ENCODE measurements at places on chromosomes 16 and 17.

- peak; percentile 78 for DNase-seq
Measured at GRCh38 chr17:83050651-83051395, 28.6 kb upstream of the METRNL start.

GRCh38 chr17:36657763-36658490 lies 56.5 kb downstream of the MRM1 start:
- peak; percentile 6 for DNase-seq

DNA sequence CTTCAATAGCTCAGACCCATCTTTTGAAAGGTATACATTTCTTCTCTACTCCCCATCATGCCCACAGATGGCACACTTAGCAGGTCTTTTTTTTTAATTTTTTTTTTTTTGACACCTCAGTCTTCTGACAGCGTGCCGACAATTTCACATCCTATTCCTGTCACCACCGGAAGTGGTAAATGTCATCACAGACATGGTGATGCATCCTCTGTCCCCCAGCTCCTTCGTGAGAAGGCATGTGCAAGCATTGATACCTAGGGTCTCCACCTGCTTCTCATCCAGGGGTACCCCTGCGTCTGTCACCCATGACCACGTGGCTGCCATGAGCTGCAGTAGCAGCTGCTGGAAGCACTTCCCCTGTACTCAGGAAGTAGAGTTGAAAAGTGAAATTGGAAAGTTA lies 35.6 kb downstream of the ELAC2 start:
- no peak for DNase-seq

DNA sequence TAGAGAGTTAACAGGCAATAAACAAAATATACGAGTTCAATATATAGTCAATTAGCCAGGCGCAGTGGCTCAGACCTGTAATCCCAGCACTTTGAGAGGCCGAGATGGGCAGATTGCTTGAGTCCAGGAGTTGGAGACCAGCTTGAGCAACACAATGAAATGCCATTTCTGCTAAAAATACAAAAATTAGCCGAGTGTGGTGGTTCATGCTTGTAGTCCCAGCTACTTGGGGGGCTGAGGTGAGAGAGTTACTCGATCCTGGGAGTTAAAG lies 69.8 kb upstream of the TOB1 start:
- DNase-seq, result no peak

DNA sequence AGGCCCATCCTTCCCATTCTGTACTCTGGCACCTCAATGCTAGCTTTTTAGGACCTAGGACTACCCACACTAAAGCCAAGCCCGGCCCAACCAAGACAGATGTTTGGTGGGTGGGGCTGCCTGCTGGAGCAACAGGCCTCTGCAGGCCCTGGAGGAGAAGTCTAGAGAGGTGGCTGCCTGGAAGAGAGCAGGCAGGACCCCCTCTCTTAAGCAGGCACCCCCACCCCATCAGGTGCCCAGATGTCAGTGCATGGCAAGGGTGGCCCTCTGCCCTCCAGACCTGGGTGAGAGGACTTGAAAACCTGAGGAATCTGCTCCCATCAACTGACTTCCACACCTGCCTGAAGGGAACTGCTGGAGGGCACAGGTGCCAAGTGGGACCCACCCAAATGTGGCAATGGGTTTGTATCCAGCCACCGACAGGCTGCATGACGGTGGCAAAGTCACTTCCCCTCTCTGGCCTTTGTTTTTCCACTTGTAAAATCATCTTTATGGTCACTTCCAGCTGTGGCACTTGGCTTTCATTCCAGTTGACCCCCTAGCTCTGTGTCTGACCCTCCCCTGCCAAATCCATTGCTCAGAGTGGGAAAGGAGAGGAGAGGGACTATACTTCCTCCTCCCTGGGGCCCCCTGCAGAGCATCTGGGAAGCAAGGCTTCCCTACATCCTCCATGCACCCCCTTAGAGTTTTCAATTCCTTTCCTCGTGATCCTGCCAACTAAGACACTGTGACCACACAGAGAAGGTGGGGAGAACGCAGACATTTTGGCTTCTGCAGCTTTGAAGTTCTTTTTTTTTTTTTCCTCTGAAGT lies 1.7 kb upstream of the STAT5A start:
- peak; percentile 64 for DNase-seq

- no peak for DNase-seq
Measured at GRCh38 chr16:74078511-74079231, 217.9 kb upstream of the PSMD7 start.

DNA sequence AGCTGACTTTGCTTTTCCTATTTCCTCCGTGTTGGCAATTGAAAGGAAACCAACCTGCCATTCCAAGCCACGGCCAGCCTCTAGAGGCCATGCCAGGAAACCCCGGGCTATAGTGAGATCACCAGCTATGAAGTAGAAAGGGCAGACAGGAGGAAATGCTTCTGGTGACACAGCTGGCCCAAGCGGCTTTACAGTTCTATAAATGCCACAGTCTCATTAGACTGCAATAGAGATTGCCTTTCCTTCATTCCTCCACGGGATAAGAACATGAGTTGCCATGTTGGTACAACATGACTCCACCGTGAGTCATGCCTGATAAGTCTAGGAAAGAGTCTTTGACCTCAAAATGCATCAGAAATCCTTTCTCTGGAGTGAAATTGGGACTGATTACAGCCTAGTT lies 384.9 kb downstream of the GRIN2A start:
- DNase-seq, result no peak

DNA sequence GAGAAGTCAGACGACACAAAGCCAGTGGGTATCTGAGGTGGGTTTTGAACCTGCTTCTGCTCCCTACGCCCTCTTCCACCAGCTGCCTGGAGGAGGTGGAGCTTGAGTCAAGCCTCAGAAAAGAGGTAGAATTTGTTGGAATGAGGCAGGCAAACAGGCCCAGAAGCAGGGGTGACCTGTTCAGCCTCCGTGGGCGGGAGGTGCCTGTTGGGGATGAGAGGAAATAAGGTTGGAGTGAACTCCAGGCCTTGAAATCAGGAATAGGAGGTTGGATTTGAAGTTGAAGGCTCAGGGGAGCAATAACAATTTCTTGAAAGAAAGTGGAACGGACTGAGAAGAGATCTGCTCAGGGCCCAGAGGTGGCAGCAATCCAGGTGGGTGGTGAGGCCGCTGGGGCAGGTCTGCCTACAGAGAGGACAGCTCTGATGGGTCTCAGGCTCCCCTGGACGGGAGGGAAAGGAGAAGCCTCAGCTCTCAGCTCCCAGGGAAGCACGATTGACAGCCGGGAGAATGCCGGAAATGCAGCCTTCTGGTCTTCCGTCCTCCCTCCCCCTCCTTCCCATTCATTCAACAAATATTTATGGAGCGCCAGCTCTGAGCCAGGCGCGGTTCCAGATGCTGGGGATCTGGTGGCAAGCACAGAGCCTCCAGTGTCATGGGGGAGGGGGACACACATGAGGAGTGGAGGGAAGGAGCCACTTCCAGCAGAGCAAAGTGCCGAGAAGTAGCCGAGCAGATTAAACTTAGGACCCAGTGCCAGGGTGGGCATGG lies 61.9 kb upstream of the CIBAR2 start:
- DNase-seq, result peak; percentile 77

GRCh38 chr17:82400206-82400605 lies 17.9 kb upstream of the HEXD start:
- DNase-seq, result peak; percentile 20

Measured in NCI-H2171 treated with DMSO at 0.1 percent for 48 hours (cell line).